ENCODE measurements at places on chromosomes 7 and 10.

DNA sequence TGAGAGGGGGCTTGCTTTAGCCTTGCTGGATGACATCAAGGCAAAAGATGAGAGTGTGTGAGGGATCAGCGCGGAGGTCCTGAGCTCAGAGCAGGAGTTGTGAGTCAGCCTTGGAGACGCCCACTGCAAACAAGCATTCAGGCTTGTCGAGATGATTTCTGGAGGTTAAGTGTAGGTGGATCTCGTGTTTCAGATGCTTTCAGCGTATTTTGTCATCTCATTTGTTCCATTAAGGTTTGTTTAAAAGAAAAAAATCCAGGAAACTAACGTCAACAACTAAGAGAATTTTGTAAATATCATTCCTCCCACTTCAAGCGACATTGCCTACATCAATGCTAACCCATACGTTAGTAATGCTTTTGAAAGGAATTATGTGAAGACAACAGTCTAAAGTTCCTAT lies 715.4 kb upstream of the NRP1 start:
- DNase-seq, result no peak

DNA sequence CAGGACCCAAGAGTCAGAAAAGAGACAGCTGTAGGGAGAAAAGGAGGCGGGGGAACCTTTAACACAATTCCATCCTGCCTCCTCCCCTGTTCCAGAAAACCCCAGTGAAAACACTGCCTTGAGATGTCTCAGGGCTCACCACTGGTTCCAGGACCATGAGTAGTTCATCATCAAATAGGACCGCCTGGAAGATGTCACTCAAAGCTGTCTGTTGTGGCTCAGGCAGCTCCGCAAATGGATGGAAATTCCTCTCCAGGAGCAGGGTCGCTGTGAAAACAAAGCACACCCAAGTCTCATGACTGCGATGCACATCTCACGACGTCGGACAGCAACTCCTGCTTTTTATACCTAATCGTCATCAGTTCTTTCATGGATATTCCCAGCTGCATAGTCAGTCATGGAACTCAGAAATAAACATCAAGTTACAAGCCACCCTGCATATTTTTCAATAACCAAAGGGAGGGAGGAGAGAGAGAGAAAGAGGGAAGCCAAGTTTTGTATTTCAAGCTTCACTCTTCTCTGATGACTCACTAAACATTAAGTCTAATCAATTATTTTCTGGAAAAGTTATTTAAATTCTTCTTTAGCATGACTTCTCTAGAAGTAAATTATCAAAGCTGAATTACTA lies 49.2 kb downstream of the GSDME start:
- no peak for DNase-seq

GRCh38 chr7:125430013-125430412 lies 500.4 kb upstream of the POT1 start:
- DNase-seq, result no peak

- no peak for DNase-seq
Observed at GRCh38 chr7:41491308-41491707, 211.6 kb downstream of the INHBA start.

GRCh38 chr10:104509981-104510380 lies 131.1 kb upstream of the SORCS3 start:
- no peak for DNase-seq
